ENCODE measurements at places on chromosomes 1 and 21.
A peak's percentile ranks its signal among the peaks of the same experiment; 100 is the strongest.

DNA sequence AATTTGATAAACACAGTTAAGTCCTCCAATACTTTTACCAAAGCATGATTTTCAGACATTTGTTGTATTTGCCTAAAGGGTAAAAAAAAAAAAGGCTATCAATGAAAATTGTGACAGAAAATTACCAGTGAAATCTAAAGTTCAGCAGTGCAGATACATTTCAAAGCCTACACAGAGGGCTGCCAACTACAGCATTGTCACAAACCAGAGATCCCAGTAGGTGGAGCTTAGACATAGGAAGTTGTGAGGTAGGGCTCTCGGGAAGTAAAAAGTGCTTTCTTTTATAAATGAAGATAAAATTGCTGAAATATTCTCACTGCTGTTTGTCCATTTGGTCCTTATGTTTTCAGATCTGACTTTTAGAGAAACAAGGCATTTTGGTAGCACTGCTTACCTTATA, 123.0 kb downstream of the DYRK1A start:
- no peak for DNase-seq

DNA sequence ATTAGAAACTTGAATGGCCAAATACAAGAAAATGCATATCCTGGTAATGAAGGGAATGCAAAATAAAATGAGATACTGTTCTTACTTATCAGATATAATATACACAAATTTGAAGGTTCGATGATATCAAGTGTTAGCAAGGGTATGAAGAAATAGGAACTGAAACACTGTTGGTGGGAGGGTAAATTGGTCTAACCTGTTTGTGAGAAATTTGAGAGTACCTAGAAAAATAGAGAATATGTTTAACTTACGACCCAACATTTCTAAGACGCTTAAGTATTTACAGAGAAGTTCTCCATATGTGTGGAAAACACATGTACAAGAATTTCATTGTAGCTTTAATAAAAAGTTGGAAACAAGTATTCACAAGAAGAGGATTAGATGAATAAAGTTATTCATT, 25.9 kb downstream of the ATG4C start:
- no peak for DNase-seq

- no peak for DNase-seq
These were observed 40.1 kb downstream of the CAMK2N1 start for GRCh38 chr1:20445956-20446355.

- peak; percentile 60 for DNase-seq
These were observed 46.9 kb downstream of the DOP1B start for GRCh38 chr21:36203603-36203889.

GRCh38 chr1:185432948-185433347, 115.9 kb upstream of the IVNS1ABP start:
- no peak for DNase-seq

DNA sequence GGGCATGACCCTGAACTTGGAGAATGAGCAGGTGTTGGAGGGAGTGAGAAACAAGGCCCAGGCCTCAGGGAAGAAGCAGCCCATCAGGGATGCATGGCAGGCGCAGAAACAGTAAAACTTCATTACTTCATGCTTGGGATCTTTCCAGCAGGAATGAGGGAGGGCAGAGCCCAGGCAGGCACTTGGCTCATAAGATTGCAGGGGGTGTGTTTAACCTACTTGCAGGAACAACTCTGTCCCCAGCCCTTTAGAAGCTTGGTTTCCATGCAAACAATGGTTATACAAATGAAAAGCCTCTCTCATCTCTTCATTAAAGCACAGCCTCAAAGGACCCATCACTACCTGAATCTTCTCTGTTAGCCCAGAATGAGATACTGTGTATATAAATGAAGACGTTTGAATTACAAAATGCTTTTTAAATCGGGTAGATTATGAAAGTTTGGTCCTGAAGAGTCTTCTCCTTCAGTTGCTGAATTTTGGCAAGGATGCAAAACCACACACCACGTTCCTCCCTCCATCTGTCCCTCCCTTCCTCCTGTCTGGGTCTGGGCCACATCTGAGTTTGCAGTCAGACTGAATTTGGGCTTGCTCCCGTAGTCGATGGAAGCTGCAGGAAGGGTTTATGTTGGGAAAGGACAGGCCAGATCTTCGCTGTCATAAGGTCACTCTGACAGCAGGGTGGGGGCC, 154.4 kb upstream of the KLHDC7A start:
- no peak for DNase-seq

DNA sequence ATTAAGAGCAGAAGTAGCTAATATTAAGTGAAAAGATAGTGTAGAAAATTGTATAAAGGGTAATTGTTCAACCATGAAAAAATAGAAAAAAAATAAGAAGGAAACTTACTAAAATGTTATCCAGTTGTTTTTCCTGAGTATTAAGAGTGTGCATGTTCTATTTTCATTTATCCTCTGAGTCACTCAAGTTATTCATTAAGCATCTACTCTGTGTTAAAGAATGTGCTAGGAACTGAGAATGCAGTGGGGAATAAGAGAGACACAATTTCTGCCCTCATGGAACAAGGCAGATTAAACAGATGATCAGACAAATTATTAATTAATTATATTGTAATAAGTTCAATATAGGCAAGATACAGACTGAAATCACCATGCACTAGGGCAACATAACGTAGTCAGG, 10.8 kb upstream of the PIGK start:
- DNase-seq = no peak

DNA sequence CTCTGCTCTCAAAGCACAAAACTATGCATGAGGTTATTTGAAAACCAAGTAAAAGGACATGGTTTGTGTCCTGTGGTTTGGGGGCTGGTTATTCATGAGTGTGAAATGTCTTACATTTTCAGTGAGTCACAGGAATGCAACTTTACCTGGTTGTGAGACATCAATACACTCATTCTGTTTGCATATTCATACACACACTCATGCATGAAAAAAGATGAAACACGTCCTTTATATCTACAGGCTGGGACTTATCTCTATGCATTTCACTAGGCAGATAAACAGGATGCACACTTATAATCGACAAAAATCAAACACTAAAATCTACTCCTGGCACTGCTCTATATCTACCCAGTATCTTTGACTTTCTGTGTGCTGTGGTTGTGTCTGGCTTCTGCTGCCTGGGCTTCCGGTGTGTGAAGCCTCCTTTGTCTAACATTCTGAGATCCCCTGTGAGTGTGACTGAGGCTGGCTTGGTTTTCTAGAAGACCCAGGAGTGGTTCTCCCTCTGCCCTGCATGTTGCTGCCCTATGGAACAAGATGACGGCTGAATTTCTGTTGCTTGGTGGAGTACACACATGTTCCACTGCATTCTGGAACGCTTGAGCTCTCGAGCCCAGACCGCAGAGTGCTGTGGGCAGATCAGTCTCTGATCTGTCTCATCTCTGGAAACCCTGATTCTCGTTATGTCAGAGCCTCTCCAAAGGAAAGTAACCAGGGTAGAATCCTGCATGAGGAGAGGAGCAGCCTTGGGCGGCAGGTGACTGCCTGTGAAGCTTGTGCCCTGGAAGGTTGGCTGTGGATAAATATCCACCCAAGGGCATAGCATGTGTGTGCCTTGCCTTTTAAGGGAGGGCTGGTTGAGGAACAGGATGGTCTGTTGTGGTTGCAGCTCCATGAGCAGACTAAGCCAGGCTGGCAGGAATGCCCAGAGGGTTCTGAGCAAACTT, 19.7 kb upstream of the FASLG start:
- no peak for DNase-seq

DNA sequence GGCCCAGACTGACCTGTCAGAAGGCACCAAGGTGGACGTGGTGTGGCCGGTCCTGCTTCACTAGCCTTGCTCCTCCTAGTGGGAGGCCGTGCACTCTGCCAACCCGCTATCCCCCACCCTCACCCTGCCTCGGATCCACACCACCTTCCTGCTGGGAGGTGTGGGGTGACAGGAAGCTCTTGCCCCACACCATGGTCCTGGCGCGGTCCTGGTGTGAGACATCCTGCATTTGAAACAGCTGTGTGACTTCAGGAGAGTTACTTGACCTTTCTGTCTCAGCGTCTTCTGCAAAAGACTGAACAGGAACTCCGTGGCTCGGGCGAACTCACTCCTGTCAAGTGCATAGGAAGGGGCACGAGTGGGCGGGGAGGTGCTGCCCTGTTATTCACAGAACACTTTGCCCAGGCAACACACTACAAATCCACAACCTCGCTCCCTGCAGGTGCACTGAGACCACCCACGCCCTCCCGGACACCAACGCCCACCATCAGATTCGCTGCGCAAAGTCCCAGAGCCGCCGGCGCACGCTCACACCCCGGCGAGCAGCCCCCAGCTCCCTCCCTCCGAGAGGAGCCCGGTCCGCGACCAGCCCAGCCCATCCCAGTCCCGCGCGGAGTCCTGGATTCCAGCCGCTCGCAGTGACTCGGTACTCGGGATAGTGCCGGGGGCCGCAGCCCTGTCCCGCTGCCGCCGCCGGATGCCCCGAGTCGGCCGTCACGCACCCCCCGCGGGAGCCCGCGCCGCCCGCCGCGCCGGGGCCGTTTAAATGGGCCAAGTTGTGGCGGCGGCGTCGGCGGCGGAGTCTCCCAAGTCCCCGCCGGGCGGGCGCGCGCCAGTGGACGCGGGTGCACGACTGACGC, at the start of gene SAMD11:
SAMD11 (plus strand) TSS at position 793 of the 860 bp plus-strand sequence. CDS start 509 bp downstream, outside the sequence.
- DNase-seq = no peak

DNA sequence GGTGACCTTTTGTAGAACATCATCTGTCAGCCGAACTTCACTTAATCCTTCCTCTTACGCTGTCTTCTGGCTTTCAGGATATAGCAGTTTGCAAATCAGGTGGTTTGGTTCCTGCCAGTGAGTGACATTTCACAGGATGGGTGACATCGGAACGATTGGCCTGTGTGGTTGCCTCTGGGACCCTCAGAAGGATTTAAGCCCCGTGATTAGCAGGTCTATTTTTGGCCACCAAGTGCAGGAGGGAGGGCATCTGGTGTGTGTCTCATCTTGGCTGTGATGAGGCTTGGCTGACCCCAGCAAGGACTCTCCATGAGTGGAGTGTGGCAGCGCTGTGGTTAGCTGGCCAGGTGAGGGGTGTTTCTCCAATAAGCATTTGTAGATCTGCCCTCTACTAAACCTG, 407.6 kb upstream of the VAMP3 start:
- no peak for DNase-seq

GRCh38 chr1:240092301-240093119, 827 bp downstream of the FMN2 start:
- no peak for DNase-seq

DNA sequence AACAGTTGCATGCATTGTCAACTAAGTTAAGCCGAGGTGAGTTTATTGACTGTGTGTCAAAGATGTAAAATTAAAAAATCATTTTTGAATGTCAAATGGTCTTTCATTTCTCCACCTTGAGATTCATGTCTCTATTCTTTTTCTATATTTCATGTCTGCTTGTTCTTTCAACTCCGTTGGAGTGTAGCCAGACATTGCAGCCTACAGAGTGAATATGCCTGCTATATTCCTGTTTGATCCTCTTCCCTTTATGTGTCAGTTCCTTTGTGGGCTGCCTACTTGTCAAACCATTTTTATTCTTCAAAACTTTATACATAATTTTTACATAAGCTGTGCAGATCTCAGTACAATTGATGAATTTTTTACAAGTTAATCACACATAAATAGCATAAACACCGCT, 1325.8 kb upstream of the PRMT6 start:
- no peak for DNase-seq

DNA sequence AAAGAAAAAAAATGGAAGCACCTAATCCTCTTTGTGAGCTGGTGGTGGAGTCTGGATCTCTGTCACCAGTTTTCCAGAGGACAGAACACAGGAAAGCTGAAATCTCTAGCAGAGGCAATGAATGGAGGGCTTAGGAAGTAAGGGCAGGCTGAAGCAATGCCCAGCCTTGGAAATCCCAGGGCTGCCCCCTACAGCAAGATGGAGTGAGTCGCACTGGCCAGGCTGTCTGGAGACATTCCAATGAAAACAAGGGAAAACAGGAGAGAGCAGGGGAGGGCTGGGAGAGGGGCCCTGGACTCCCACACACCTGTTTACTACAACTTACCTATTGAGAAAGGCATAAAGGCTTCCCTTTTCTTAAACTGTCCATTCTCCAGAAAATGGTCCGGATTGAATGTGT, 25.9 kb downstream of the CYP2J2 start:
- DNase-seq = no peak

DNA sequence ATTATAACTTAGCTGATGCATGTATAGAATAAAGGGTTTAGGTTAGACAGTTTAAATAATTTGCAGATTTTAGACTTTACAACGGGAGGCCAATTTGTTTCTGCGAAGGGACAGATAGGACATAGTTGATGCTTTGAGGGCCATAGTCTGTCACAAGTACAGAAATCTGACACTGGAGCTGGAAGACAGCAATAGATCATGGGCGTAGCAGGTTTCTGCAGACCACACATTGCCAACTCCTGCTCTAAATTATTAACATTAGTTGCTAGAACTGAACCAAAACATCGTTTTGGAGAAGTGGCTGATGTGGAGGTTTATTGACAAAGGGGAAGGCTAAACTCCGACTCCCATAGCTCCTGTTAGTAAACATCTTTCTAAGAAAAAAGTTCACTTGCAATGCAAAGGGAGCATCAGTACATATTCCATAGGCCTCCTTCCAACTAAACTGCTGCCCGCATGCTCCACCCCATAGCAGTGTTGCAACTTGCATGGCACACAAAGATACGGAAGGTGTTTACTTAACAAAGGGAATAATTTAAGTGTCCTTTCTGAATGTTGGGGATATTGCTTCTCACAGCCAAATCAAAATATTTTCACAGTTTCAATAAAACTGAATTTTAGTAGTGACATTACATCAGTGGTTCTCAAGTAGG, 862.0 kb upstream of the CXADR start:
- no peak for DNase-seq

DNA sequence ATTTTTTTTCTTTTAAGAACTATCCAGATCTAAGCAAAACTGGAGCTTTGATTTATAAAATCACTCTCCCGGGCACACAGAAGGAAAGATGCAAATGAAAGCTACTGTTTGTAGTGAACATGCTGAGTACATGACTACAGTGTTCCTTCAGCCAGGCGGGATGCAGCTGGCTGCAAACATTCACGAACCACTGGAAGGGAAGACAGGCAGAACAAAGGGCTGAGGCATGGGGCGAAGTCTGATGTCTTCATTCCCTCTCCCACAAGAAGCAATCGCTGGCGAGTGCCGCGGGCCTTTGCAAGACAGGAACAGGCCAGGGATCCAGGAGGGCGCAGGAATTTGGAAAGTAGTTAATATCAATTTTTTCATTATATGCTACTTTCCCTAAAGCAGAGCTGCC, 257.9 kb upstream of the AJAP1 start:
- DNase-seq = no peak

DNA sequence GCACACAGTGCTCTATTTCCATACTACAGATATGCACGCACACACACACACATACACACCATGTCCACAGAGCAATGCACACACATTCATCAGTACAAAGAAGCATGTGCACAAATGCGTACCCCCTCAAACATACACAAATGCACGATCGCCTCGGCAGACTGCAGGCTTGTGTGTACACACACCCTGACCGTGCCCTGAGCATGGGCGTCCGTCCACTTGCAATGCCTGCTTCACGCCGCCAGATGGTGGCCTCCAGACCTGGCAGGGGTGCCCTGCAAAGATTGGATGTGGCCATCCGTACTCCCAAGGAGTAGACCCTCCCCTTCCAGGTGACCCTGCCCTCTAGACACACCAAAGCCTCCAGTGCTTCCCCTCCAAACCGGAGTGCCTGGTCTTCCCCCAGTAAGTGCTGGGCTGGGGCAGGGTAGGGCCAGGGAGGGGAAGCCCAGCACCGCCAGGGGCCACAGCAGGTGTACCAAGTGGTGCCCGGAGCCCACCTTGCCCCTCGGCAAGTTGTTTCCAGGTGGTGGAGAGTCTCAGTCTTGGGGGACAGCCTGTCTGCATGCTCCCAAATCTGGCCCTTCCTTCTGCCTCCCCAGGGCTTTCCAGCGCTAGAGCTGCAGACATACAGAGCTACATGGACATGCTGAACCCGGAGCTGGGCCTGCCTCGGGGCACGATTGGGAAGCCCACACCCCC, 20.6 kb downstream of the ESPN start:
- DNase-seq = no peak
